ENCODE measurements at places on chromosomes 11 and 22.

DNA sequence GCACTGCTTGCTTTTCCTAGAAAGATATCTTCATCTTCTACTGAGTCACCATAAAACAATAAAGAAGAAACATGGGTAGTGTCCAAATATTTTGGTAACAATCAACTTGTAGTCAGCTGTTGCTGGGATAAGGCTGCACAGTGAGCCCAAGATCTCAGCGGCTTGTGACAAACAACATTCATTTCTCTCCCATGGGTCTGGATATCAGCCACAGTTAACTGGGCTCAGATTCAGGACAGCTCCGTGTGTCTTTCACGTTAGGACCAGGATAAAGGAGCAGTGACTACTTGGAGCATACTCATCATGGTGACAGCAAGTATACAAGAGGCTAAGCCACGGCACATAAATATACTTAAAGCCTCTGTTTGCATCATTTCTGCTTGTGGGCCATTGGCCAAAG, 27.9 kb upstream of the GRK3 start:
- peaks cover 10% of the 10 kb centered on the region for H3K27me3 ChIP-seq
- no peak overlapping the region for H3K4me3 ChIP-seq
- no peaks in the 10 kb centered on the region for H3K36me3 ChIP-seq
- H3K27ac ChIP-seq, result no peak overlapping the region
- no peaks in the 10 kb centered on the region for H3K4me1 ChIP-seq

DNA sequence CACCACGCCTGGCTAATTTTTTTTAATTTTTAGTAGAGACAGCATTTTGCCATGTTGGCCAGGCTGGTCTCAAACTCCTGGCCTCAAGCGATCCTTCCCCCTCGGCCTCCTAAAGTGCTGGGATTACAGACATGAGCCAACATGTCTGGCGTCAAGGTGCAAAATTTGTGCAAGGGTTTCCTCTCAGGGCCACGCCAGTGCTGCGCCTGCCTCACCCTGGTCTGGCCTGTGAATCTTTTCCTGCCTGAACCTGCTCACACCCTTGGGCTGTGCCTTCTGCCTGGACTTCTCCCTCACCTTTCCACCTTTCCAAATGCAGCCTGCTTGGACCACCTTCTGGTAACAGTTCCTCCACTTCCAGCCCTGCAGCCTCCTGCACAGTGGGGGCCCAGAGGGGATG, 43.4 kb downstream of the MCM5 start:
- peaks cover 10% of the 10 kb centered on the region for H3K4me1 ChIP-seq
- no peak overlapping the region for H3K4me3 ChIP-seq
- DNase-seq, result no peak

- H3K4me1 ChIP-seq, result peaks cover 22% of the 10 kb centered on the region
- no peak overlapping the region for H3K27ac ChIP-seq
- no peak for DNase-seq
Observed at GRCh38 chr22:38566726-38567504, 3.1 kb downstream of the DMC1 start.

- DNase-seq, result no peak
- no peak overlapping the region for H3K4me3 ChIP-seq
- peaks cover 40% of the 10 kb centered on the region for H3K27me3 ChIP-seq
- peaks cover 24% of the 10 kb centered on the region for H3K4me1 ChIP-seq
- no peaks in the 10 kb centered on the region for H3K36me3 ChIP-seq
Observed at GRCh38 chr11:76148941-76149613, 57.2 kb downstream of the WNT11 start.

DNA sequence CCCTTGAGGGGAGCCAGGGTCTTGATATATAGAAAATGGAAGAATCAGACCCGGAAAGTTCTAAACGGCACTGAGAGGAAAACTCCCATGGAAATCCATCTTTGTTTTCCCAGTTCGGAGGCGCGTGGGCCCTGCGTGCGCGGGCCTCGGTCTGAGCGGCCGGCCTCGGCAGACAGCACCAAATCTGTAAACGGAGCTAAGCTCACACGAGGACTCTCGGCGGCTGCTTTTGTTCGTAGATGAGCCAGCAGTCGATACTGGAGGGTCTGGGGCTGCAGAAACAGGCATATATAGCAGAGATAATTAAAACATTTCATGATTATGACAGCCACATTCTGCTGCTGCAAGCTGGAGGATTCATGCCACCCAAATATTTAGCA, 68.5 kb upstream of the PPARA start:
- H3K27ac ChIP-seq, result no peak overlapping the region
- DNase-seq, result no peak
- peaks cover 17% of the 10 kb centered on the region for H3K4me1 ChIP-seq
- no peak overlapping the region for H3K4me3 ChIP-seq
- no peaks in the 10 kb centered on the region for H3K27me3 ChIP-seq

DNA sequence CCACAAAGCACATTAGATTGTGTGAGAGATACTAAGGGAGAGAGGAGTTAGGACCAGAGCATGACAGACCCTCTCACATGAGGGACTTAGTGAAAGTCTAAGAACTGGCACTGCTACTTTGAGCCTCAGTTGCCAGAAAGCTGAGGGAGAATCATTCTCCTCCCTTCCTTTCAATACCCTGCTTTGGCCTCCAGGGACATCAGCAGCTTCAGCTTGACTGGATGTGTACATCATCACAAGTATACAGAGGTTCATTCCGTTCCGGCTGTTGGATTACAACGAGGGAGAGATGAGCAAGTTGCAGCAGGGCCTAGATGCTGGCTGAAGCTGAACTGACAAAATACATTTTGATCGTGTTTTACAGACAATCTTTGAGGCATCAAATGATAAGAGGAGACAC, 15.7 kb upstream of the ANO5 start:
- H3K27me3 ChIP-seq, result no peaks in the 10 kb centered on the region
- H3K36me3 ChIP-seq, result no peaks in the 10 kb centered on the region
- H3K4me3 ChIP-seq, result no peak overlapping the region
- no peak for DNase-seq
- no peak overlapping the region for H3K27ac ChIP-seq

DNA sequence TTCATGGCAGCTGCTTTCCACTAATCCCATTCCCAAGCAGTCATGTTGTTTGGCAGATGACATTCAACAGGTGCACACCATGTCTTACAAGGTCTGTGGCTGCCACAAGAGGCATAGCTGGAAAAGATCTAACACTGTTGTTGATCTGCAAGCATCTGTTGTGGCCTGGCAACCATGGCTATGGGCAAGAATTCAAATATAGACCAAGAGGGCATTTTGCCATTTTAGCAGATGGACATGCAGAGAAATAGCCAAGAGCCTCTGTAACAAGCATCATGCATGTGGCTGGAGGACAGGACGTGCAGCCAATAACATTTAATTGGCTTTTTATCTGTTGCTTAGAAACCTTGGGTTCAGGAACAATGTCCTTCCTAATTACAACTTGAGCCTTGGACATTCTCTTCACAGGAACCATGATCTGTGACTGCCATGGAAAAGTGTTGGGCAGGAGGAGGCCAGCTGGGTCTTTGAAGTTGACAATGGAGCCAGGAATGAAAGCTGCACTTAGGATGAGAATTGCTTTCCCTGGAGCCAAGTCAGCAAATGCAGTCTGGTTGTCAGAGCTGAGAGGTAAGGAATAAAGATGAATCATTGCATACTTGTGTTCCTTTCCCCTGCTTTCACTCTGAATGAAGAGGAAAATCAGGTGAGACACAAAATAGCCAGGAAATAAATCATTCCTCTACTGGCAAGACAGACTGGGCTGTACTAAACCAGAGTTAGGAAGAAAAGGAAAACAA, 113.6 kb upstream of the ANO5 start:
- no peak overlapping the region for H3K4me3 ChIP-seq
- no peaks in the 10 kb centered on the region for H3K4me1 ChIP-seq
- no peak for DNase-seq
- no peak overlapping the region for H3K27ac ChIP-seq

- no peaks in the 10 kb centered on the region for H3K27me3 ChIP-seq
- H3K4me3 ChIP-seq, result no peak overlapping the region
- DNase-seq, result no peak
- H3K4me1 ChIP-seq, result no peaks in the 10 kb centered on the region
Observed at GRCh38 chr11:76103460-76103859, 102.8 kb downstream of the WNT11 start.

Measured in activated naive CD4-positive, alpha-beta T cell treated with anti-CD3 and anti-CD28 coated beads, Interleukin-2, amount 10 ng/mL, durations not matched to agents 7 days and 5 days (primary cell).